ENCODE measurements at places on chromosomes 3 and 15. TPM values are rescaled to one million over a fixed set of nuclear protein-coding genes. Genes with fewer than 3 reads are reported as not detected.

Gene ANAPC13
- 92.4 TPM for total RNA-seq

Gene AGBL1
- total RNA-seq, result not detected

Gene PSMA4
- 110 TPM for total RNA-seq

Gene NCKIPSD
- total RNA-seq, result 9.4 TPM

Gene GP5
- total RNA-seq, result under 0.01 TPM

Gene FANCD2OS
- total RNA-seq, result not detected

Gene LMAN1L
- total RNA-seq, result not detected

Gene DPPA4
- total RNA-seq, result not detected

Gene TRH
- not detected for total RNA-seq
